ENCODE measurements at places on chromosomes 13 and 19.

- DNase-seq, result no peak
Observed at GRCh38 chr19:45110851-45111266, 17.9 kb downstream of the PPP1R37 start.

DNA sequence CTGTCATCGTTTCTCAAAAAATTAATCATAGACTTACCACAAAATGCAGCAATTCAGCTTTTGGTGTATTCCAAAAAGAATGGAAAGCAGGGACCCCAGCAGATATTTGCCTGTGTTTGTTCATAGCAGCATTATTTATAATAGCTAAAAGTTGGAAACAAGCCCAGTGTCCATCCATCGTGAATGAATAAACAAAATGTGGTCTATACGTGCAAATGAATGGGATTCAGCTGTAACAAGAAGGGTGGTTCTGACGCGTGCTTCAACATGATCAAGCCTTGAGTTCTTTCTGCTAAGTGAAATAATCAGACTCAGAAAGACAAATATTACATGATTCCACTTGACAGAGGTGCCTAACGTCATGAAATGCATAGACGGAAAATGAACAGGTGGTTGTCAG is 36.4 kb downstream of the PSG11 start:
- no peak for DNase-seq

GRCh38 chr13:110914331-110915056 is 375 bp downstream of the ANKRD10 start:
- peak; percentile 60 for DNase-seq

- no peak for DNase-seq
Observed at GRCh38 chr13:59776924-59777690, 386.6 kb downstream of the DIAPH3 start.
